ENCODE measurements at places on chromosomes 4 and X.

DNA sequence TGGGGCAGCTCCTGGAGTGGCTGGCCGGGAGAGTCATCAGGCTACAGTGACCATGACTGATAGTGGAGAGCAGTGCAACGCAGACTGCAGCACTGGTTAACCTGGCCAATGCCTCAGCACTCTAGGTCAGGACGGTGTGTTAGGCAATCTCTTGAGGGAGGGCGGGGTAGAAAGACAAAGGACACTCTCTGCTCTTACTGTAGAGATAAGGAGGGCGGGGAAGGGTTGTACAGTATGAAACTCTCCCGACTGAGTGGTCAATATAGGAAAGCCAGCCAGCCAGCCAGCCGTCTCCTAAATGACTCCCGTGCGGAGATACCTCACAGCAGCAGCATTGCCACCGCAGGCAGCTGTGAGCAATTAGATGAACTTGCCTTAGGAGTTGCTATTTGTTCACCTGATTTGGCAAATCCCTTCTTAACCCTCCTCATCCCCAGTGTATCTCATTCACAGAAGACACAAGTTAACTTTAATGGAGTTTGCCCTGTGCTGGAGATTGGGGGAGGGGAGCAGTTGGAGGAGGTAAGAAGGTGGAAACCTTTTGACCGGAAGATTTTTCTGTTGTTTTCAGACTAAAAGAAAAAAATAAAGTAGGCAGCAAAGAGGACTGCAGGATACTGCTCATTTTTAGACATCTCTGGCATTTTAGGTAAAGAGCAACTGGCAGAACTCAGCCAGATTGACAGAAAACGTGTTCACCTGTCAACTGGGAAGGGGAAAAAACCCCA is 330.5 kb downstream of the HNRNPD start:
- no peak for DNase-seq

- no peak for DNase-seq
Measured at GRCh38 chr4:152072001-152072485, 311.2 kb upstream of the GATB start.

GRCh38 chr4:69025191-69025998 is 70.9 kb upstream of the UGT2B7 start:
- no peak for DNase-seq

DNA sequence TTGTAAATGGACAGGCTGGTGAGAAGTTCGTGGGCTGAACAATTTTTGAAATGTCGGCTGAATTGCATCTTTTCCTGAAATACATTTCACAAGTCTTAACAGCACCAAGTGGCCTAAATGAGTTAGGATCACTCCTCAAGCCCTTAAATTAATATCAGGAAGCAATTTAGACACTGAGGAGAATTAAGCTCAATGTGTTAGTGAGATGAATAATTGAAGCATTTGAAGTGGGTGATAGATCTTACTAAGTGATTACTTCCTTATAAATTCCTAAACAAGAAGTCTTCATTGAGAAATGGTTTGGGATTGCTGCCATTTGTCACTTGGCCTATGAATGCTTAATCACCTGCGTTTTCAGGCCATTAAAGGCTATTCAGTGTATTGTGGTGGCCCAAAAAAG is 116.8 kb downstream of the NAA11 start:
- no peak for DNase-seq

- no peak for DNase-seq
Measured at GRCh38 chrX:97482666-97483300, 599.1 kb downstream of the RPA4 start.

Measured in right hindlimb (tissue), 1 donor.